ENCODE measurements at places on chromosomes 1 and 21. TPM values are rescaled to one million over a fixed set of nuclear protein-coding genes. Genes with fewer than 3 reads are reported as not detected.
A peak's percentile ranks its signal among the peaks of the same experiment; 100 is the strongest.

GRCh38 chr1:205477759-205478247 is 22.0 kb upstream of the BLACAT1 start:
- DNase-seq, result no peak
- no peak overlapping the region for H3K27ac ChIP-seq
- no peaks in the 10 kb centered on the region for H3K4me1 ChIP-seq

DNA sequence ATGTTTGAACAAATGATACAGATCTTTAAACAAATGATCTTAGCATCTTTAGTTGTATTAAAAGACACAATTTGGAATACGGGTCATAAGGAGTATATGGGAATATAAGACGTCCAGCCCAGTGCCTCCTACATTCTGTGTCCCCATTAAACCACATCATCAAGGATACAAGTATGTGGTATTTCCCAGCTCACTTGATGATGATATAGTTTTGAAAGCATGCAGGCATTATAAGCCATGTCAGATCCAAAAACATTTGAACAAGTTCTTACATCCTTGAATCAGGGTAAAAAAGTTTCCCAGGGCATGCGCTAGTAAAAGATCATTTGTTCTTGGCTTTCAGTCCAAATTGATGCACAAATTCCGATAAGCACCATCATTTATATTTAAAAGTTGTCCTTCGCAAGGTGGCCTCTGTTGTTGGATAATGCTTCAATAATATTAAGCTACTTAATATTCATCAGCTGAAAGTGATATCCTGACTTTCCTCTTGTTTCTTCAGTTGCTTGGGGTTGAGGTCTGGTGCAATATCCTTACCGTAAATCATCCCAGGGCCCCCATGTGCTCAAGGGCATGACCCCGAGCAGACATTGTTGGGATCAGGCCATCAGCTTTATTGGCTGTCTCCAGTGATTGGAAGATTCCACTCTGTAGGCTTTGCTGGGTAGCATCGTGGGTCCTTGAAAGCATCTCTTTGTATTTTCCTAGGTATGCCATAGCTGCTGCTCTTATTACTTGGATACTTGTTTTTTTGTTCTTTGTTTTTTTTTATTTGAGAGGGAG is 61.8 kb downstream of the CENPF start:
- H3K27ac ChIP-seq, result no peak overlapping the region
- no peaks in the 10 kb centered on the region for H3K4me1 ChIP-seq
- peaks cover 84% of the 10 kb centered on the region for H3K36me3 ChIP-seq

DNA sequence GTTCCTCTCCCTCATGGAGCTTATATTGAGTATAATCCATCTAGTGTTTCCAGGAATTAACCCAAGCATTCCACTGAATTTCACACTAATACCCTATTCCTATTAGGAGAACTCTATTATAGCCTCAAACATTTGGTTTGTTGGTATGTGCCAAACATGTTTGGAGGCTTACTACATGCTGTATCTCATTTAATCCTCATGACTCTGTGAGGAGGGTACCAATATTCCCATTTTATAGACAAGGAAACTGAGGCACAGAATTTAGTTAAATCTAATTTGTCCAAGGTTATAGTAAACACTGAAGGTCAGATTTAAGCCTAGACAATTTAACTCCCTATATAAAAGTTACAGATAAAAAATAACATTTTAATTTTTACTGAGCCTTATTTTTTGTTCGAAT is 9.1 kb downstream of the FLVCR1 start:
- H3K36me3 ChIP-seq, result no peaks in the 10 kb centered on the region
- H3K27me3 ChIP-seq, result no peaks in the 10 kb centered on the region
- no peak for DNase-seq
- no peaks in the 10 kb centered on the region for H3K4me1 ChIP-seq

GRCh38 chr1:64956733-64957441 is 9.5 kb downstream of the JAK1 start:
- H3K36me3 ChIP-seq, result no peaks in the 10 kb centered on the region
- peak; percentile 46 for DNase-seq
- H3K27me3 ChIP-seq, result no peaks in the 10 kb centered on the region
- no peak overlapping the region for H3K4me3 ChIP-seq

GRCh38 chr1:200901796-200902444 is 7.2 kb downstream of the INAVA start:
- no peaks in the 10 kb centered on the region for H3K36me3 ChIP-seq
- H3K27me3 ChIP-seq, result peaks cover 2% of the 10 kb centered on the region
- no peaks in the 10 kb centered on the region for H3K4me1 ChIP-seq
- no peak overlapping the region for H3K27ac ChIP-seq
- no peak for DNase-seq

DNA sequence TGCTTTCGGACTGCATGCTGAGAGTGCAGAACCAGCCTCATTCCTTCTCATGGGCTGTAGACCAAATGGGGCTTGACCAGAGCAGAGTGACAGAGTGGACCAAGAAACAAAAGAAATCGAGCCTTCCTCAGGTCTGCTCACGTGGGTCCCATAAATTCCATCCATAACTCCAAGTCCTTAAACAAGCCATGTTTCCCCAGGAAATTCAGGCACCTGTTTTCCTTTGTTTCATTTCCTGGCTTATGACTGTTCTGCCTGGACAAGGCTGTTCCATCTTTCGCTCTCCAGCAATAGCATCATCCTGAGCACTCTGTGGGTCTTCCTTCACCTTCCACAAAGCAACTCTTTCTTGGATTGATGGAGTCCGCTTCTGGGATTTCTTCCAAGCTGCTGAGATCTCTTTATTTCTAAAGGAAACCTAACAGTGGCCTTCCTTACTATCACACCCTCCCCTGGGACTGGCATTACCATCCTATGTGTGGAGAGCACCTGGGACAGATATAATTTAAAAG is 63.9 kb downstream of the LAMC2 start:
- no peak overlapping the region for H3K4me3 ChIP-seq
- no peaks in the 10 kb centered on the region for H3K27me3 ChIP-seq
- H3K4me1 ChIP-seq, result peaks cover 8% of the 10 kb centered on the region

DNA sequence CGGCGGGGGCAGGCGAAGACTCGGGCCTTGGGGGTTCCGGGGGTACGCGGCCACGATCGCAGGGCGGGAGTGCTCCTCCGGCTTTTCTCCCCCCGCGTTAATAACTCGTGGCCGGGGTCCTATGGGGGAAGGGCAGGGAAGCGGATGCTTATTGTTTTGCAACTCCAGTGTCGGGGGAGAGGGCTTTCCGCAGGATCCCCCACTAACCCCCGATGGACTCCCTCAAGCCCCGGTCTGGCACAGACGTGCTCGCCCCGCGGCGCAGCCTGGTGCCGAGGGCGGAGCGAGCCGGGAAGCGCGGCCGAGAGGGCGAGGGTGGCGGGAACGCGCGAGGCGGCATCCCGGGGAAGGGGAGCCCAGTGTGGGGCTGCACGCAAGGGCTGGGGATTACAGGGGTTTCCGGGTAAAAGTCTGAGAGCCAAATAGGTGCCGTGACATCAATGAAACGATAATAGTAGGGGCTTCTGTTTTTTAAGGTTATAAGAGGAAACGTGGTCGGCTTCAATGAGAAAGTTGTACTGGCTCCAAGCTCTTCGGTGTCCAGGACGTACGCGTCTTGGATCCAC is 772 bp downstream of the UCK2 start:
- no peaks in the 10 kb centered on the region for H3K36me3 ChIP-seq
- H3K27me3 ChIP-seq, result peaks cover 2% of the 10 kb centered on the region
- peaks cover 20% of the 10 kb centered on the region for H3K4me1 ChIP-seq
- DNase-seq, result no peak
- peak overlapping the region; percentile 76 for H3K27ac ChIP-seq
- peak overlapping the region; percentile 87 for H3K4me3 ChIP-seq

- DNase-seq, result no peak
- H3K27me3 ChIP-seq, result peaks cover 32% of the 10 kb centered on the region
- H3K27ac ChIP-seq, result no peak overlapping the region
- H3K4me1 ChIP-seq, result peaks cover 8% of the 10 kb centered on the region
Observed at GRCh38 chr1:203126151-203126865, 1.2 kb upstream of the ADORA1 start.

DNA sequence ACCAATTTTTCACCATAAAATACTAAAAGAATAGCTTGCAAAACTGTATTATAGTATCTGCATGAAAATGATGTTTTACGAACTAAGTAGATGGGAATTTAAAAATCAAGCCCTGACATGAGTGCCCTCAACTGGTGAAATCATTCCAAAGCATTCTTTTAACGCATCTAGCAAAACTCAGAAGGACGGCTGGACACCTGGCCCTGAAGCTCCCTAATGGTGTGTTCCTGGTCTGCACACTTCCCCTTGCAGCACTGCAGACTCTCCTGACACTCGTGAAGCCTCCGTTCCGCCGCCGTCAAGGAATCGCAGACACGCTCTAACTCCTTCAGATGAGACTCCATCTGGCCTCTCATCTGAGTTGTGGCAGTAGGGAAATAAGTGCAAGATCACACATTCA is 39.9 kb downstream of the ODF2L start:
- H3K4me1 ChIP-seq, result no peaks in the 10 kb centered on the region
- no peak overlapping the region for H3K27ac ChIP-seq
- no peak overlapping the region for H3K4me3 ChIP-seq
- H3K36me3 ChIP-seq, result peaks cover 28% of the 10 kb centered on the region
- no peaks in the 10 kb centered on the region for H3K27me3 ChIP-seq
- DNase-seq, result no peak

- H3K36me3 ChIP-seq, result no peaks in the 10 kb centered on the region
- no peaks in the 10 kb centered on the region for H3K27me3 ChIP-seq
- H3K4me1 ChIP-seq, result no peaks in the 10 kb centered on the region
- no peak for DNase-seq
- no peak overlapping the region for H3K27ac ChIP-seq
Observed at GRCh38 chr1:87718241-87718950, 389.7 kb downstream of the LMO4 start.

DNA sequence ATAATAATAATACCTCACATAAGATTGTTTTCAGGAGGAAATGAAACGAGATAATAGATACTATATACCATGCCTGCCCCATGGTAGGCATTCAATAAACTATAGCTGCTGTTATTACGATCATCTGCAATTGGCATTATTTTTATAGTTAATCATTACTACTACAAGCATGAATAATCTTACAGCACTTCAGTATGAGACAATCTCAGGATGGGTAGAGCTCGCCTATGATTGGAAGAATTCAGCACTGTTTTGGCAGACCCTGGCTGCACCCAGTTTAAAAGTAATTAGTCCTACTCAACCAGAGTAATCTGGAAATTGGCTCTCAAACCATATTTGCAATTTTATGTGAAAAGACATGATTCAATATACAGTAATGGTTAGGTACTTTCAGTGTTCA is 105.0 kb upstream of the DPYD start:
- DNase-seq, result no peak
- no peak overlapping the region for H3K4me3 ChIP-seq
- no peaks in the 10 kb centered on the region for H3K4me1 ChIP-seq

CD5L gene
- 1.2 TPM for total RNA-seq

FAM72C gene
- total RNA-seq, result 3.8 TPM

SHE gene
- 2.7 TPM for total RNA-seq

BCL2L15 gene
- 0.76 TPM for total RNA-seq

OLFML3 gene
- 16.3 TPM for total RNA-seq
